ENCODE measurements at places on chromosomes 3 and 15. TPM values are rescaled to one million over a fixed set of nuclear protein-coding genes. Genes with fewer than 3 reads are reported as not detected.
A peak's percentile ranks its signal among the peaks of the same experiment; 100 is the strongest.

- H3K27ac ChIP-seq, result no peak overlapping the region
- no peak for DNase-seq
- H3K27me3 ChIP-seq, result peaks cover 55% of the 10 kb centered on the region
- peaks cover 2% of the 10 kb centered on the region for H3K36me3 ChIP-seq
These were observed 36.5 kb downstream of the RPLP1 start for GRCh38 chr15:69489073-69489571.

GRCh38 chr3:29447946-29448627 is 167.2 kb downstream of the RBMS3 start:
- peaks cover 18% of the 10 kb centered on the region for H3K4me1 ChIP-seq
- H3K27me3 ChIP-seq, result no peaks in the 10 kb centered on the region
- H3K27ac ChIP-seq, result no peak overlapping the region
- no peaks in the 10 kb centered on the region for H3K36me3 ChIP-seq

GRCh38 chr3:194840661-194841514 is 155.2 kb downstream of the FAM43A start:
- no peak for DNase-seq
- H3K27ac ChIP-seq, result no peak overlapping the region
- H3K4me3 ChIP-seq, result no peak overlapping the region
- H3K27me3 ChIP-seq, result peaks cover 12% of the 10 kb centered on the region
- H3K4me1 ChIP-seq, result no peaks in the 10 kb centered on the region
- no peaks in the 10 kb centered on the region for H3K36me3 ChIP-seq

The ITIH4 gene
- 9.7 TPM for total RNA-seq

DNA sequence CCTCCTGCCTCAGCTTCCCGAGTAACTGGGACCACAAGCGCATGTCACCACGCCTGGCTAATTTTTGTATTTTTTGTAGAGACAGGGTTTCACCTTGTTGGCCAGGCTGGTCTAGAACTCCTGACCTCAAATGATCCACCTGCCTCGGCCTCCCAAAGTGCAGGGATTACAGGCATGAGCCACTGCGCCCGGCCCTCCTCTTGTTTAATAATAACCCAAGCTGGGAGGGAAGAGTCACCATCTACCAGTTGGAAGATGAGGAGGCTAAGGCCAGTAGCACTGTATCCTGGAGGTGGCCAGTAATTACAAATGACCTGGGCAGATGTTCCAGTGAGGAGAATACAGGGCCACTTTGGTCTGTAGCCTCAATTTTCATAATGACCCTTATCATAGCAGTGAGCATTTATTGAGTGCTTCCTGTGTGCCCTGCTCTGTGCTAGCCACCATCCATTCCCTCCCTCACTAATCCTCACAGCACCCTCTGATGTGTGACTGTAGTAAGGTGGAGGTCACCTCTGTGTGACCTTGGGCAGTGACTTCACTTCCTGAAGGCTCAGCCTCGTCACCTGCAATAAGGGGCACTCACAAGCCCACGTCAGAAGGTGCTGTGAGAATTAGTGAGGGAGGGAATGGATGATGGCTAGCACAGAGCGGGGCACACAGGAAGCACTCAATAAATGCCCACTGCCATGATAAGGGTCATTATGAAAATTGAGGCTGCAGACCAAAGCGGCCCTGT is 64.2 kb downstream of the ABTB1 start:
- H3K27ac ChIP-seq, result no peak overlapping the region
- no peak for DNase-seq
- no peak overlapping the region for H3K4me3 ChIP-seq
- no peaks in the 10 kb centered on the region for H3K36me3 ChIP-seq

GRCh38 chr3:4885316-4885715 is 93.9 kb upstream of the BHLHE40 start:
- DNase-seq, result no peak
- peaks cover 2% of the 10 kb centered on the region for H3K4me1 ChIP-seq
- peaks cover 11% of the 10 kb centered on the region for H3K27me3 ChIP-seq
- no peak overlapping the region for H3K27ac ChIP-seq
- no peak overlapping the region for H3K4me3 ChIP-seq
- H3K36me3 ChIP-seq, result no peaks in the 10 kb centered on the region

DNA sequence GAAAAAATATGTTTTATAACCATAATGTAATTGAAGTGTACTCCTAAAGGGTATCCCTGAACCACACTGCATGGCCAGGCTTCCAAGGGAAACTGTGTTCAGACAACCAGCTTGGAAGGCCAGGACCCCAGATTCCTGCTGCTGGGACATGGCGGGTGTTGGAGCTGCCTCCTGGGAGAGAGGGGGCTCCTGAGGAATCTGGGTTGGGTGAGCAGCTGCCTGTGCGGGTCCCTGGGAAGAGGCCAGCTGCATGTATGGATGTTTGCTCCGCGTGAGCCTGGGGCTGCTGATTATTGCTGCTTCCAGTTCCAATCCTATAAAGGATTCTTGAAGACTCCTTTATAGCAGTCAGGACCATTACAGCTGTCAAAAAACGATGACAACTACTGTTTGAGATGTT is 348.6 kb upstream of the ICE2 start:
- no peak overlapping the region for H3K27ac ChIP-seq
- no peaks in the 10 kb centered on the region for H3K36me3 ChIP-seq
- H3K4me1 ChIP-seq, result no peaks in the 10 kb centered on the region
- no peak for DNase-seq
- H3K4me3 ChIP-seq, result no peak overlapping the region

The ITPR1 gene
- 11.2 TPM for total RNA-seq

DNA sequence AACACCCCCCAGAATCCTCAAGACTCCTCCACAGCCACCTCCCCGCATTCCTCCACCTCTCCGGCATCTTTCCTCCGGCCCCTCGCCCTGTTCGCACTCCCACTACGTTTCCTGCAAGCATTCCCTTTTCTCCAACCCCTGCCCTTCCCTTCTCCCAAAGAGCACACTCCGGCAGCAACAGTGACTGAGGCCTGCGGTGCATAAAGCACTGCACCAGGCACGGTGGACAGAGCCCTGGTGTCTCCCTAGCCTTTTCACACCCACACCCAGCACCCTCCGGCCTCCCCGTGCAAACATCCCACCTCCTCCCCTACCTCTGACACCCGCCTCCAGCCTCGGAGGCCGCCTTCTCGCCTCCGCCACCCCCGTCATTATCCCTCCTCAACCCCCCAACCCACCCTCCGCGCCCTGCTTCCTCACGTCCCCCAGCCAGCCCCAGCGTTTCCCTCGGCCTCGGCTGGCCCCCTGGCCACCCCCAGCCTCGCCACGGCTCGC is 577 bp downstream of the ZNF148 start:
- H3K27me3 ChIP-seq, result no peaks in the 10 kb centered on the region
- DNase-seq, result peak; percentile 36
- peaks cover 6% of the 10 kb centered on the region for H3K36me3 ChIP-seq
- peaks cover 31% of the 10 kb centered on the region for H3K4me1 ChIP-seq

- no peak overlapping the region for H3K27ac ChIP-seq
- H3K27me3 ChIP-seq, result no peaks in the 10 kb centered on the region
- no peaks in the 10 kb centered on the region for H3K36me3 ChIP-seq
- no peak overlapping the region for H3K4me3 ChIP-seq
These were observed 6.8 kb downstream of the CSK start for GRCh38 chr15:74788683-74789151.

GRCh38 chr3:111521891-111522290 is 20.1 kb upstream of the CD96 start:
- H3K4me1 ChIP-seq, result peaks cover 36% of the 10 kb centered on the region
- no peaks in the 10 kb centered on the region for H3K27me3 ChIP-seq
- no peaks in the 10 kb centered on the region for H3K36me3 ChIP-seq
- H3K4me3 ChIP-seq, result no peak overlapping the region
- no peak for DNase-seq

The ATP13A4 gene
- total RNA-seq, result 8.1 TPM

- peaks cover 2% of the 10 kb centered on the region for H3K4me1 ChIP-seq
- H3K36me3 ChIP-seq, result peaks cover 7% of the 10 kb centered on the region
- H3K27me3 ChIP-seq, result no peaks in the 10 kb centered on the region
- DNase-seq, result no peak
These were observed 36.1 kb upstream of the MYO5C start for GRCh38 chr15:52331490-52332240.

The CYB561D2 gene
- 19.2 TPM for total RNA-seq

DNA sequence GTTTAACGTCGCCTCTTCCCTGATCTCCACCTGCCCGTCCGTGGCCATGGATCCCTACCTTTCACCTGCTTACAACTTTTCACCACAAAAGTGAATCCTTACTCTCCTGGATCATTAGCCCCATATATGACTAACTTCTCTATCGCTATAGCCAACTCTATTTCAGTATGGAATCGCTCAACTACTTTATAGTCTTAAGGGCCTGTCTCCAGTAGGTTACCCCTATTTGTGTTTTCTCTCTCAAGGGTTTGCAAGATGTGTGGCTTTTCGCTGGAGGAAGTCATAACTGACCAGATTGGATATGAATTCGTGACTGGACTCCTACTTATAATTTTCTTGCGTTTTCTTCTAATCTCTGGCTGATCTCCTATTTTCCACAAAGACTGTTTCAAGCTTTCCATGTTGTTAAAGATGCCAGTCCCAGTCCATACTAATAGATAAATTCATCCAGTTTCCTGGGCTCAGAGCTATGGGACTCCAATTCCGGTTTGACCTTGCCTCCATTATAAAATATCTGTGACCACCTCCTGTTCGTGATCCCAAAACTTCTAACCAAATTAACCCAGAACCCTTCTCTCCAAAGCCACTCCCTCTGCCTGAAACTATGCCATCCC is 1.3 kb upstream of the STAG1 start:
- H3K4me1 ChIP-seq, result peaks cover 38% of the 10 kb centered on the region
- H3K27me3 ChIP-seq, result no peaks in the 10 kb centered on the region
- H3K4me3 ChIP-seq, result peak overlapping the region; percentile 88
- H3K36me3 ChIP-seq, result no peaks in the 10 kb centered on the region

- H3K27ac ChIP-seq, result peak overlapping the region; percentile 95
- DNase-seq, result no peak
- peaks cover 25% of the 10 kb centered on the region for H3K27me3 ChIP-seq
- peak overlapping the region; percentile 86 for H3K4me3 ChIP-seq
- H3K4me1 ChIP-seq, result peaks cover 32% of the 10 kb centered on the region
These were observed 325 bp downstream of the ALCAM start for GRCh38 chr3:105367063-105367405.

The CHRNA7 gene
- 5.1 TPM for total RNA-seq

- no peak overlapping the region for H3K4me3 ChIP-seq
- no peaks in the 10 kb centered on the region for H3K36me3 ChIP-seq
- no peak overlapping the region for H3K27ac ChIP-seq
- no peak for DNase-seq
- peaks cover 3% of the 10 kb centered on the region for H3K27me3 ChIP-seq
These were observed 62.1 kb downstream of the SLCO3A1 start for GRCh38 chr15:91915576-91915975.

- peaks cover 1% of the 10 kb centered on the region for H3K36me3 ChIP-seq
- H3K4me3 ChIP-seq, result no peak overlapping the region
- no peak for DNase-seq
- peak overlapping the region; percentile 74 for H3K27ac ChIP-seq
- H3K4me1 ChIP-seq, result no peaks in the 10 kb centered on the region
These were observed 47.5 kb upstream of the LIMD1 start for GRCh38 chr3:45546716-45547701.

The MNS1 gene
- total RNA-seq, result 4.5 TPM

DNA sequence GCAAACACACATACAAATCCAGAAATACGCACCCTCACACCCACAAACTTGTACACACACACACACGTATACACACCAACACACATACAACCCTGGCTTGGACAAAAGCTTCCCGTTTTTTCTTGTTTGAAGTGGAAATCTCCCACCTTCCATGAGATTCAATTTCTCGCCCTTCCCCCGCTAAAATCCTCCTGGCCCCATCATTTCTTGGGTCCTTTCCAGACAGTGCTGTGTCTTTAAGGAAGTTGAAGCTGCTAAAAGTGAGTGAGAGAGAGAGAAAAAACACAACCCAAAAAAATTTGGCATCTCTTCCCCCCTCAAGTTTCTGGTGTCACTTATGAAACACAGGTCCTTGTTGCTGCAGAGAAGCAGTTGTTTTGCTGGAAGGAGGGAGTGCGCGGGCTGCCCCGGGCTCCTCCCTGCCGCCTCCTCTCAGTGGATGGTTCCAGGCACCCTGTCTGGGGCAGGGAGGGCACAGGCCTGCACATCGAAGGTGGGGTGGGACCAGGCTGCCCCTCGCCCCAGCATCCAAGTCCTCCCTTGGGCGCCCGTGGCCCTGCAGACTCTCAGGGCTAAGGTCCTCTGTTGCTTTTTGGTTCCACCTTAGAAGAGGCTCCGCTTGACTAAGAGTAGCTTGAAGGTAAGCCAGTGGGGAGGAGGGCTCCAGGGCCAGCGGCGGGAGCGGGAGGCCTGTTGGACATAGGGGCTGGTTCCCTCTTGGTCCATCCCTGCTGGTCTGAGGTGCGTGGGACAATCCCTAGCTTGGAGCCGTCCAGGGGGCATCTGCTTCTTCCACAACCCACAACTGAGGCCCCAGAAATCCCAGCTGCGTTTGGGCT is at the start of gene ISLR:
Gene ISLR, plus strand, starts transcription at position 331 of the 839 bp plus-strand sequence. CDS start 1,149 bp downstream, outside the sequence.
- peaks cover 49% of the 10 kb centered on the region for H3K27me3 ChIP-seq
- no peak within 1 kb of the TSS for H3K4me3 ChIP-seq
- peaks cover 2% of the 10 kb centered on the region for H3K4me1 ChIP-seq
- H3K27ac ChIP-seq, result no peak within 1 kb of the TSS
- no peak for DNase-seq
- no peaks in the 10 kb centered on the region for H3K36me3 ChIP-seq

The TMEM212 gene
- not detected for total RNA-seq

GRCh38 chr3:169641167-169641566 is 22.3 kb downstream of the MECOM start:
- DNase-seq, result no peak
- H3K27ac ChIP-seq, result peak overlapping the region; percentile 13
- peaks cover 21% of the 10 kb centered on the region for H3K36me3 ChIP-seq
- H3K4me3 ChIP-seq, result no peak overlapping the region
- H3K27me3 ChIP-seq, result no peaks in the 10 kb centered on the region

- no peaks in the 10 kb centered on the region for H3K27me3 ChIP-seq
- no peak for DNase-seq
- no peaks in the 10 kb centered on the region for H3K36me3 ChIP-seq
- H3K4me3 ChIP-seq, result no peak overlapping the region
- H3K27ac ChIP-seq, result no peak overlapping the region
These were observed 165.2 kb downstream of the OSBPL10 start for GRCh38 chr3:31815631-31816440.

DNA sequence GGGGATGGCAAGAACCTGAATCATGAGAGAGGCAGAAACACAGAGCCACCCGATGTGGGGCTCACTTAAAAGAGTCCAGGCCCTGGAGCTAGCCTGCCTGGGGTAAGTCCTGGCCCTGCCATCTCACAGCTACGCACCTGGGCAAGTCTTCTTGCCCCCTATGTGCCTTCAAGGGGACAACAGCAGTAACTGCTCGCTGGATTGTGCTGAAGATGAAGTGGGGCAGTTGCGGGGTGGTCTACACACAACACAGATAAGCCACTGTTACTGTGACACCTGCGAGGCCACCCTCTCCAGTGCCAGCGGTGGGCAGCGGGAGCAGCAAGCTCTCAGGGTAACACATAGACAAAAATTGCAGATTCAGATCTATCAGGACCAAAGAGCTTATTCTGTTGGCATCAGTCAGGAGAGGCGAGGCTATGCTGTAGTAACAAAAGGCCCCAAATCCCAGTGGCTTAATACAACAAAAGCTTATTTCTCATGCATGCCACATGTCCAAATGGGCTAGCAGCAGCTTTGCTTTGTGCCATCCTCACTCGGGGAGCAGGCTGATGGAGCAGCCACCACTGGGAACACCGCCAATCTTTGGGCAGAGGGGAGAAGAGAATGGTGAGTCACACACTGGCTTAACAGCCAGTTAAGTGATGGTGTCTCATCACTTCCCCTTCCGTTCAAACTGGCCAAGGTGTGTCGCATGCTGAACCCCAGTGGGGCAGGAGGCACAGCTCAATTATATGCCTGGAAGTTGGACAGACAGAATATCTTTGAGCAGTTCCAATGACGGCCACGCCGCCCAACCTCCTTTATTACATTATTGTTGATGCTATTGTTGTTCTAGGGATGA is 78.3 kb downstream of the WNT7A start:
- H3K4me3 ChIP-seq, result no peak overlapping the region
- no peaks in the 10 kb centered on the region for H3K4me1 ChIP-seq
- H3K27me3 ChIP-seq, result peaks cover 20% of the 10 kb centered on the region

The C3orf49 gene
- total RNA-seq, result not detected

GRCh38 chr3:127908202-127908601 is 6.8 kb upstream of the KBTBD12 start:
- H3K4me1 ChIP-seq, result peaks cover 7% of the 10 kb centered on the region
- peaks cover 57% of the 10 kb centered on the region for H3K27me3 ChIP-seq
- no peak overlapping the region for H3K27ac ChIP-seq
